ENCODE measurements at places on chromosomes 1 and 21. TPM values are rescaled to one million over a fixed set of nuclear protein-coding genes. Genes with fewer than 3 reads are reported as not detected.

CD55 gene
- total RNA-seq: 33.7 TPM

SDCCAG8 gene
- total RNA-seq: 52.1 TPM

SLC45A1 gene
- total RNA-seq: 4.8 TPM

UBL4B gene
- total RNA-seq: not detected

FCRLB gene
- 2.0 TPM for total RNA-seq

LCE3D gene
- total RNA-seq: not detected

LPAR3 gene
- 33.5 TPM for total RNA-seq

HPCA gene
- total RNA-seq: not detected

MNDA gene
- not detected for total RNA-seq

S1PR1 gene
- 22.0 TPM for total RNA-seq

PAX7 gene
- total RNA-seq: not detected

HSD3B1 gene
- total RNA-seq: not detected

PNRC2 gene
- total RNA-seq: 76.9 TPM

MAGI3 gene
- 14.1 TPM for total RNA-seq
